Activated CD4-positive, alpha-beta T cell treated with anti-CD3 and anti-CD28 coated beads, Interleukin-2, Interleukin-6, amounts not matched to agents 100 ng/mL and 50 ng/mL, durations not matched to agents 16 hours and 8 hours (primary cell): ENCODE measurements at places on chromosomes 2 and 18.

DNA sequence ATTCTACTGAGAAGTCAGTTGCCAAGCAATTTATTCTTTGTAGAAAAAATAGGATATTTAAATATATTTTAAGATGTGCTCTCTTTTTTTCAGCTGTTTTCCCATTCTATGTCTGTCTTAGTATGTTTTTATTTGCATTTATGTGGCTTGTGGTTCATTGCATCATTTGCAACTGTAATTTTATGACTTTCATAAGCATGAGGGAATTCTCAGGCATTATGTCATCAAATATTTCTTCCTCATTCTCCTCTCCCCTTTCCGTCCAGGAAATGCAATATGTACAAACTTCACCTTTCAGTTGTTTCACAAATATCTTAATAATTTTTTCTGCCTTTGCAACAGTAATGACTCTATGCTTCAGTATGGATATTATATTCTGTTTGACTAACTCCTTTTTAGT, 560.2 kb upstream of the LRATD1 start:
- no peak for DNase-seq

GRCh38 chr2:5895284-5895683, 203.1 kb downstream of the SOX11 start:
- no peak for DNase-seq

- DNase-seq, result no peak
Measured at GRCh38 chr2:32746669-32747068, 118.8 kb downstream of the TTC27 start.

DNA sequence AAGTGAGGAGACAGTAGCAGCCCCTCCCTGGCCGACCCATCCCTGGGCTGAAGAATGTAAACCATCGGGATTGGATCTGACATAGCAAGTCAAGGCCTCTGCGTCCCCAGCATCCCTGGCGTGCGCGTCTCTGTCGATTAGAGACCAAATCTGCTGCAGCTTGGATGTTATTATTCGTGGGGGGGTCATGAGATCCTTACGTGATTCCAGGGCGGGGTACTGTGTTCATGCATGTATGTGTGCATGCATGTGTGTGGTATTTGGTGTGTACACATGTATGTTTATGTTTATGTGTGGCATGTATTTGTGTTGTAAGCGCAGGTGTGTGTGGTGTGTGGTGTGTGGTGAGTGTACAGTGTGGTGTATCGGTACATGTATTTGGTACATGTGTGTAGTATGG, 741.8 kb upstream of the SALL3 start:
- DNase-seq, result no peak

GRCh38 chr2:135741395-135742324, at the start of gene UBXN4:
TSS of gene UBXN4 (plus strand) at chr2:135741855. CDS start at chr2:135741930, 75 bp downstream.
- peak; percentile 99 for DNase-seq

DNA sequence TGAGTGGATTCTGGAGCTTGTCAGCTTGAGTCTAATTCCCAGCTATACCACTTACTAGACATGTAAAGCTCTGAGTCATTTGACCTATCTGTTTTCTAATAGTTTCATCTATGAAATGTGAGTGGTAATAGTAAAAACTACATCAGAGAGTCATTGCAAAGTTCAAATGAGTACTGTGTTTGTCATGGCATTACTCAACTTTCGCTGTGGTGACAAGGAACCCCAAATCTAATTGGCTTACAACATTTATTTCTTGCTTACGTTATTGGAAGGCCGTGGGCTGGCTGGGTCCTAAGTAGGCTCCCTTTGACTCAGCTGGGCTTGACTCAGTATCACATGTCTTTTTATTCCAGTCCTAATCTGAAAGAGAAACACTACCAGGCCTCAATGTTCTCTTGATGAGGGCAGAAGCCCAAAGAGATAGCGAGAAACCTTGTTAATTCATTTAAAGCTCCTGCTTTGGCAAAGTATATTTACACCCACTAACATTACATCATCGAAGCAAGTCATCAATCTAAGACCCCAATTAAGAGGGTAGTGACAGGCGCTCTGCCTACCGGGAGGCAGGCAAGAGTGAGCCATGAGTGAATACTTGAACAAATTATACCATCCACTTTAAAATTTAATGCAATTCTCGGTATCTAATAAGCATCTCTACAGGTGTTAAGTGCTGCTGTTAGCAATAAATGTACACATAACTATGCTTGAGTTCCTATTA, 431.8 kb upstream of the SPHKAP start:
- peak; percentile 16 for DNase-seq

DNA sequence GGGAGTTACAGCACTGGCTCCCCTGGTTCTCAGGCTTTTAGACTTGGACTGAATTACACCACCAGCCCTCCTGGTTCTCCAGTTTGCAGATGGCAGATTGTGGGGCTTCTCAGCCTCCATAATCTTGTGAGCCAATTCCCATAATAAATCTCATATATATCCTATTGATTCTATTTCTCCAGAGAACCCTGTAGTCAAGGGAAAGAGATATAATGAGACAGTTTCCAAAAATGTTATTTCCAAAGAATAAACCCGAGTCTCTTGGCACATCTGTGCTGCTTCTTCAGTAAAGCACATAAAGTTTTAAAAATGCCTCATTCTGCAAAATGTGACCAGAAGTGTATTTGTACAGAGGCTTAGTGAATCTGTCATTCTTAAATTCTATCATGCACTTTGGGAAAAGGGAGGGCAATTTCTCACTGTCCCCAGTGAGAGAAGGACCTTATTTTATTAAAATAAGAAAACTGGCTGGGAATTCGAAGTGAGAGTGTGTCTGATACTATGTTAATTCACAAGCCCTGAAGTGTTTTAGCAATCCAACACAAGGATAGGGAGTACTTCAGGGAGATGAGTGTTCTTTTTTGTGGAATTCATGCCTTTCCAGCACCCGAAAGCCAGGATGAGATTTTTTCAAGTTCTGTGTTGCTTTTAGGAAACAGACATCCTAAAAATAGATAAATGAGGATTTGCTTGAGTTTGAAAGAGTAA, 282.4 kb upstream of the CHAC2 start:
- DNase-seq, result no peak
